CD4-positive, alpha-beta T cell treated with Interleukin-15 for 4 hours (primary cell): ENCODE measurements at places on chromosomes 6 and 20.
A peak's percentile ranks its signal among the peaks of the same experiment; 100 is the strongest.

DNA sequence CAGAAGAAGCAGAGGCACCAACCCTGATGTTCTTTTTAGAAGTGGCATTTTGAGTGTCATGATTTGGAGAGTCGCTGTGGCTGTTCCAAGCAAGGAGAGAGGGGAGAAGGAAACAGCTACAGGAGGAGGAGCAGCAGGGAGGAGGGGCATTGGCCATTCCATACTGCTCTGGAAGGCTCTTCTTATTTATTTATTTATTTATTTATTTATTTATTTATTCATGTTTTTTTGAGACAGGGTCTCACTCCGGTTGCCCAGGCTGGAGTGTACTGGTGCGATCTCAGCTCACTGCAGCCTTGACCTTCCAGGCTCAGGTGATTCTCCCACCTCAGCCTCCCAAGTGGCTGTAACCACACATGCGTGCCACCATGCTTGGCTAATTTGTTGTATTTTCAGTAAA, 178.3 kb upstream of the PROKR2 start:
- DNase-seq, result no peak

- DNase-seq, result no peak
Measured at GRCh38 chr20:11110535-11110934, 436.7 kb upstream of the JAG1 start.

DNA sequence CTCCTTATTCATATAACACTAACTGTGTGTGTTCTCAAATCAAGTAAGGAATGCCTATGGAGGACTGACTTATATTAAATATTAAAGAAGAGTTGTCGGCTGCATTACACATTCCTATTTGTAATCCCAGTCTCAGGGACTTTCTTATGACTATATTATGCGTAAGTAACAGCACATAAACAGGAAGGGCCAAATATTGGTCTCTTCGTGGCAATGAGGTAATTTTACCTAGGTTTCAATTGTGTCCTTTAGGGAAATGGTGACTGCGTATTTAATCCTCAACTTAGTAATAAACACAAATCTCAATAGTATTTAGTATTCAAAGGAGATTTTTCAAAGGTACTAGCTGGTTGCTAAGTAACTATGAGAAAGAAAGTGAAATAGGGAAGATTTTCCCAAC, 22.8 kb upstream of the EPM2A start:
- DNase-seq, result no peak

GRCh38 chr20:18742841-18743240, 70.7 kb upstream of the SCP2D1 start:
- no peak for DNase-seq

DNA sequence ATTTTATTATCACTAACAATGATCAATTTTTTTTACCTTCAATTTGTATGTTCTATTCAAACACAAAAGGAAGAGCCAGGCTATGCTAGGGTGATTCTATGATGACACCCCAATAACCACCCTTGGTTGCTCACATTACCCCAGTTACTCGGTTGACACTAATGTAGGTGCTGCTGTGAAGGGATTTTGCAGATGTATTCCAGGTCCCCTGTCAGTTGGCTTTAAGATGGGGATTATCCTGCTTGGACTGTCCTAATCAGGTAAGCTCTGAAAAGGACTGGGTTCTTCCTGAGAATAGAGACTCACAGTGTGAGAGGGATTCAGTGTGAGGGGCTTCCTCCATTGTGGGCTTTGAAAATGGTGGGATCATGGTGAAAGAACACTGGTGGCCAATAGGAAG, 11.9 kb downstream of the HLA-A start:
- no peak for DNase-seq

DNA sequence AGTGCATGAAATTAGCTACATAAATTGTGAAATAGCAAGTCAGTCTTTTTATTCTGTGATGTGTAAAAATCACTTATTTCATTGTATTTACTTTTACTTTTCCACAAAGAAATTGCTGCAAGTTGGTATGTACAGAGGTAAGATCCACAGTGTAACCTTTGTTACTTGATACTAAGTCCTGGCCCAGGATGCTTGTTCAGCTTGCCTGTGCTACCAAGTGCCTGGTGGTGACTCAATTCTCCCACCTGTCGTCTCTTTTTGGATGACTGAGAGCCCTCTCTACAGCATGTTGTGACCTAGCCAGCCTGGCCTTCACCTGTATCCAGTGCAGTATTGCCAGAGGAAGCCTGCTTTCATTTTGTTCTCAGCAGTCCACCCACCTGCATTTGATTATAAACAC, 54.9 kb downstream of the ANKRD6 start:
- DNase-seq, result no peak

DNA sequence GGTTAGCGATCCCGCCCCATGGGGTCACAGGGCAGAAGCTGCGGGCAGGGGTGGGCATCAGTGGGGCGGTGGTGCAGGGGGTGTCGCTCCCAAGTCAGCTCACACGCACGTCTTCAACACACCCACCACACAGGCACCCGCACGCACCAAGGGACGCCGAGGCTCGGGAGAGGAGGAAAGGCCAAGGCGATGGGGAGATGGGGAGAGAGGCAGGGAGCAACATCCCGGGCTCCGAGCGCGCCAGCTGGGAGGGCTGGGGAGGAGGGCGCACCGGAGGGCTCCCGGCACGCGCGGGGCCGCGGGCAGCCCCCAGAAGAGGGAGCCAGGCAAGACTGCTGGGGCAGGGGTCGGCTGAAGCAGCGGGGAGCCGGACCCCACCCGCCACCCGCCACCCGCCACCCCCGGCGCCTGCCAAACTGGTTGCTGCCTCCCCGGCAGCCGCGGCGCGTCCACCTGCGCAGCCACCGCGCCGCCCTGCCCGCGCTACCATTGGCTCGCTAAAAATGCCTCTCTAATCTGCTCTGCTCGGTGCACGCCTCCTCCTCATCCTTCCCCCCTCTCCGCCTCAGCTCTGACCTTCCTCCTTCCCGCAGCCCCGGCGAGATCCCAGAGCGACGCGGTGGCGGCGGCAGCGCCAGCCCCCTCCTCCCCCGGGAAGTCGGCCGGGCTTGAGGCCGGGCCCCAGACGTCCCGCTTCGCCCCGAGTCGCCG, at the start of gene PACSIN1:
Gene PACSIN1, plus strand, starts transcription at position 546 of the 711 bp plus-strand sequence. CDS start 60,230 bp downstream, outside the sequence.
- peak; percentile 6 for DNase-seq

DNA sequence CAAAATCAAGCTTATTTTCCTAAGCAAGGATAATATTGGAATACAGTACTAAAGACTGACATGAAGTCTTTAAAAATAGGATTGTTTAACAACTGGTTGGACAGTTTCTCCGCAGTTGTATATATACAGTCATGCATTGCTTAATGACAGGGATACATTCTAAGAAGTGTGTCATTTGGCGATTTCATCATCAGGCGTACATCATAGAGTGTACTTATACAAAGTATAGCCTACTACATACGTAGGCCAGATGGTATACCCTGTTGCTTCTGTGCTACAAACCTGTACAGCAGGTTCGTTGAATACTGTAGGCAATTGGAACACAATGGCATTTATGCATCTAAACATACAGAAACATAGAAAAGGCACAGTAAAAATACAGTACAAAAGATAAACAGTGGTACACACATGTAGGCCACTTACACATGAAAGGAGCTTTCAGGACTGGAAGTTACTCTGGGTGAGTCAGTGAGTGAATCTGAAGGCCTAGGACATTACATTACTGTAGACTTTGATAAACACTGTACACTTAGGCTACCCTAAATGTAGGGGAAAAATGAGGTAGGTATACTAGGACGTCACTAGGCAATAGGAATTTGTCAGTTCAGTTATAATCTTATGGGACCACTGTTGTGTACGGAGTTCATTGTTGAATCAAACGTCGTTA, 20.1 kb downstream of the HECA start:
- no peak for DNase-seq

GRCh38 chr6:119182216-119182803, 103.8 kb upstream of the FAM184A start:
- DNase-seq, result no peak

GRCh38 chr20:20426655-20426907, 58.7 kb downstream of the INSM1 start:
- DNase-seq, result no peak

DNA sequence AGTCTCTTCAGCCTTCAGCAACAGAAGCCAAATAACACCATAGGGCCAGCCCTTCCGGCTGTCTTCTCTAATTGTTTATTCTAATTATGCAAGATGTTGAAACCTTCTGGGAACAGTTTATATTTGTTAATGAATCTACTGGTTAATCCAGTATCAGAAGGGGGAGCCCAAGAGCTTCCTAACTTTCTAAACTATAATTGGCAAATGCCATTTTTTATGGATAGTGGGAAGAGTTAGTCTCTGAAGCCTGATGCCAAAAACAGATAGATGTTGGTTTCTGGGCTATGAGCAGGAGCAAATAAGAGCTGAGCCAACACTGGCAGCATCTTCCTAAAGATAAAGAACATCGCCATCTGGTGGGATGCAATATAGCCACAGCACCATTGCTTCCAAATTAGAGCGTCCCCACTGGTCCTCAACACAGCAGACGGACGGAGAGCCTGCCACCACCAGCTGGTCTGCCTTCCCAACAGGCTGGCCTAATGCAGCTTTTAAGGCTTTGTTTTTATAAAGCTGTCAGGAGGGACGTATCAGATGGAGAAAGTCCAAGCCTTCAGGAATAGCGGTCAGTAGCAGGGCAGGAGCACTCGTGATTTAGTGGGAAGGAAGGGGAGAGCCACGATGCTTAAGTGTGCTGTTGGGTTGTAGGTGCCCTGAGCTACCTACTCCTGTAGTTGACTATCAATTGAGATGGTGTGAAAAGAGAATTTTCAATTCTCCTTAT, 118.8 kb downstream of the RALGAPA2 start:
- no peak for DNase-seq

GRCh38 chr6:155201461-155202226, 62.2 kb upstream of the CLDN20 start:
- no peak for DNase-seq

GRCh38 chr20:43977962-43978361, 63.3 kb downstream of the TOX2 start:
- DNase-seq, result no peak

DNA sequence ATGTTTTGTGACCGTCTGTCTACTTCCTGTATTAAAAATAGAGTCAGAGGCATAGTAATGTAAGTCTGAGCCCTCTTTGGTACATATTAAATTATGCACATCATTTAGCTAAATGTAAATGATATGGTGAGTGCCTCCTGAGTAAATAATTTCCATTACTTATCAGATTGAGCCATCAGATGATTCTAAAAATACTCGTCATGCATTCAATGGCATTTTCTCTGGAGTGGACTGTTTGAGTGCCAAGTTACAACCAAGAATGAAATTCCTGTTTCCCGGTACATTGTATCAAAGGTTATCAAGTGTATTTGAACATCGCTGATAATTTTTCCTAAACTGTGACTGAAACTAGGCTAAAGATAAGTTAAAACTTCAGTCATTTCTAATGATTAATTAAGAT, 81.0 kb downstream of the AKAP7 start:
- no peak for DNase-seq

GRCh38 chr6:79640146-79641111, 9.3 kb downstream of the SH3BGRL2 start:
- no peak for DNase-seq

DNA sequence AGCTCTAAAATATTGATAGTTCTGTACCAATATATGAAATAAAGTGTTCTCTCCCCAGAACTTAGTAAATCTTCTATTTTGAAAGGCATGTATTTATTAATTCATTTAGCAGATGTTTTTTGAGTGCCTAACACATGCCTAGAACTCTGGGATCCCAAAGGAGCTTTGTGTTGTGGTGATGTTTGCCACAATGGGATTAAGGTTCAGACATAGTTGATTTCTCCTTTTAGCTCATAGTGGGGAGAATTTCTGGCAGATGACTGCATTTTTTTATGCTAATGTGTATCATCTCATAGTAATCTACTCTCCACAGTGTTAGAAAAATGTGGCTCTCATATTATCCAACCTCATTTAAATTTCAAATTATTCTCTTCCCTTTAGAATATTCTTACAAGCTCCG, 21.7 kb downstream of the MYB start:
- DNase-seq, result no peak

DNA sequence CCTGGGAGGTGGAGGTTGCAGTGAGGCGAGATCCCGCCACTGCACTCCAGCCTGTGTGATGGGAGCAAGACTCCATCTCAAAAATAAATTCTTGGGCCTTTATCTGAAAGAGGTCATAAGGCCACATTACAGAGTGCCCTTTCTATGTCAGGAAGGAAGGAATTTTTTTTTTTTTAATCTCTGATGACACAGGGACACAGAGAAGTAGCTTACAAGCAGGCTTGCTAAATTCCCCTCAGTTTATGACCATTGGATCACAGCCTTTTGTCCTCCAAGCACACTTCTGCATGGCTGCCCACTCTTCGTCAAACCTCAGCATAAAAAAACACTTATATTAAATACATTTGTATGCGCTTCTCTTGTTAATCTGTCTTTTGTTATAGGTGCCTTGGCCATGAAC, 7.5 kb upstream of the IFNGR1 start:
- DNase-seq, result no peak

DNA sequence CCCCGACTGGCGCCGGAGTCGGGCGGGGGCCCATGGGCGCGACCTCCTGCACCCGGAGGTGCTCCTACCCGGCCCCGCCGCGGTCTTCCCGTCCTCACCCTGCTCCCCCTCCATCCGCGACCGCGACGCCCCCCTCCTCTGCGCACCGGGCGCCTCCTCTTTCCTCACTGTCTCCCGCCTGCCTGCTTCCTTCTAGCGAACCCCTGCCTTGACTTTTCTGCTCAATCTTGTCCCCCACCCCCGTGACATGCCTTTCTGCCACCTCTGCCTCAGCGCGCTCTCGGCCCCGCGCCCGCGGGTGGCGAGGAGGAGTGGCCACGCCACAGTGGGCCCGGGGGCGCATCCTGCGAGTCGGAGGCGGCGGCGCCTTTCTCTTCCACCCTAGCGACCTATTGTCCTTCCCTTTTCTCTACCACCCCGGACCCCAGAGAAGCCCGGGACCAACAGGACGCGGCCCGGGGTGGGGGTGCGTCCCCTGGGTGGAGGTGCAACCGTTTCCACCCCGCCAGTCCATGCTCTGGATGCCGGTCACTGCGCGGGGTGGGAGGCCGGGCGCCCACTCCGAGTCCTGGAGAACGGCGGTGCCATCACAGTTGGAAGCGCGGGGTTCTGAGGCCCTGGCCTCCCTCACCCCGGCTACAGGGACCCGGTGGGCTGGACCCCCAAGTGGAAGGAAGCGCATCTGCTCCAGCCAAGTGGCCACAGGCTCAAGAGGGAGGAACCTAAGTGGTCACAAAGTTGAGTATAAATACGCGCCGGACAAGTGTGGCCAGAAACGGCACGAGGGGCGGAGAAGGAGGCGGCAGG, 2.0 kb downstream of the PDE10A start:
- no peak for DNase-seq

DNA sequence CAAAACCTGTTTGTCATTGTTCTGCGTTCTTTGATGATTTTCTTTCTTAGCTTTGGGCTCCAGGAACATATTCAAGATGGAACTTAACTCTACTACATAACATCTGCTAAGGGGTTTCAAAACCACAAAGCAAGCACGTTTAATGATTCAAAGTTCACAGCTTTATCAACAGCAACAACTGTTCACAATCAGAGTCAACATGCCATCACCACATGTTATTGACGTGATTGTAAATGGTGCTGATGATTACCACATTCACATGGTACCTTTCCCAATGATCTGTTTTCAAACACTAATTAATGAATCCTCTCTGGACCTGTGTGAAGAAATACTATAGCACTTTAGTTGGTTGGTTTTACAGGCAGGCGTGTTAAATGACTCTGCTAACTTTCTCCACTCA, 180.6 kb upstream of the CEP162 start:
- DNase-seq, result no peak

GRCh38 chr6:151004383-151005024, 139.0 kb downstream of the MTHFD1L start:
- no peak for DNase-seq

- no peak for DNase-seq
Measured at GRCh38 chr6:116395647-116396046, 24.9 kb downstream of the DSE start.

GRCh38 chr6:112997421-112998085, 650.4 kb downstream of the RFPL4B start:
- no peak for DNase-seq

- DNase-seq, result no peak
Measured at GRCh38 chr20:17560344-17561074, 9.4 kb upstream of the DSTN start.
